ENCODE measurements at places on chromosomes 4 and X.

DNA sequence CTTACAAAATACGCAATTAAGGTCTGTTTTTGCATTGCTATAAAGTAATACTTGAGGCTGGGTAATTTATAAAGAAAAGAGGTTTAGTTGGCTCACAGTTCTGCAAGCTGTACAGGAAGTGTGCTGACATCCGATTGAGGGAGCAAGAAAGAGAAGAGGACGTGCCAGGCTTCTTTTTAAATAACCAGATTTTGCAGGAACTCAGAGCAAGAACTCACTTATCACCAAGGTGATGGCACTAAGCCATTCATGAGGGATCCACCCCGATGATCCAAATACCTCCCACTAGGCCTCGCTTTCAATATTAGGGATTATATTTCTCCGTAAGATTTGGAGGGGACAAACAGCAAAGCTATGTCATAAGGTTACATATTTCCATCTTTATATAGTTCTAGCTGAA, 456.7 kb downstream of the GLUD2 start:
- DNase-seq = no peak

- DNase-seq = no peak
Observed at GRCh38 chrX:102832661-102833060, 104.4 kb upstream of the RAB40AL start.

DNA sequence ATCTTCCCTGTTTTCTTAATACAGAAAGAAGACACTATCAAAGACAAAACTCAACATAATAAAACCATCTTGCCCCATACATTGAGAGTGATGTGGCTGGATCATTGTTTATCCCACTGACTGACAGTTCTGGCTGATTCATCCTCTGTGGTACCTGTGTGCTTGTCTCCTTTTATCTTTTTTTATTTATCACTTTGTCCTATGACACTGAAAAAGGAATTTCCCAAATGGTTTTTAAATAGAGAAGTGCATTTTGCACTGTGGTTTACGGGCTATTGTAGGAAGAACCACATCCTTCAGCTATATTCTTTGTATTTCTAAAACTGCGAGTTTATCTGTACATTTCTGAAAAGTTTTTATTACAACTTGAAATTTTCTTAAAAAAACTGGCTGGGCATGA, 15.0 kb downstream of the TTC29 start:
- no peak for DNase-seq

- no peak for DNase-seq
Observed at GRCh38 chr4:104969394-104970082, 177.1 kb upstream of the TET2 start.

GRCh38 chr4:124025428-124025827, 628.8 kb downstream of the SPRY1 start:
- no peak for DNase-seq

DNA sequence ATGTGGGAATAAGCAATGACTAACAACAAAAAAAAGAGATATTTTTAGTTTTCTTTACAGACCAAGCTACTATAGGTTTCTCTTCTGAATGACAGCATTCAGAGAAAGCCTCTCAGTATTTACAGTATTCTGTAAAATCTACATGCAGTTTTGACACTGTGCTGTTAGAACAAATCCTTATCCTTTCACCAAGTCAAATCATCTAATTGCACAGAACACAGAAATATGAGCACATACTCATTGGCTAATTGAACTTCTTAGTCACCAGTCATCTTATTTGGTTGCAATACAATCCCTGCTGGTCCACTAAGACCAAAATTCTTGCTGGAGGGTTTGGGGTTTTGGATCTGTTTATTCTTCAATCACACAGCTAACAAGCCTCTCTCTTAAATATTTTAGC, 5.7 kb downstream of the ACOT9 start:
- DNase-seq = no peak

GRCh38 chr4:188941524-188942119, 802.4 kb downstream of the TRIML1 start:
- no peak for DNase-seq

GRCh38 chrX:134752558-134752957, 94.3 kb upstream of the PLAC1 start:
- DNase-seq = no peak

DNA sequence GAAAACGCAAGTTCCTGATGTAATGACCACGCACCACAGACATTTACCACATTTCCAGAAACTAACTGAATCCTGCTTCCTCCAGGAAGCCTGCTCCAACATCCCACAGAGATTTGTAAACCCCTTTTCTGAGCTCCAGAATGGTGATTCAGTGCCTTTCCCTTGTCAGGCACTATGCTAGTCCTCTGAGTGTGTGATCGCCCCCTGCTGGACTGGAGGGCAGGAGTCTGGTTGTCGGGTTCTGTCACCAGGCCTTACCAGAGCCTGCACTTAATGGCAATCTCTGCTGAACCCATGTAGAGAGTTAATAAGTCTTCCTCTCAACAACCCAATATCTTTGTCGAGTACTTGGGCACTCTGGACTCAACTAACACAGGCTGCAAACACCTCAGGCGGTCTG, 14.5 kb upstream of the KDM5C start:
- peak; percentile 44 for DNase-seq

- no peak for DNase-seq
Observed at GRCh38 chrX:48806081-48806480, 4.2 kb downstream of the HDAC6 start.

DNA sequence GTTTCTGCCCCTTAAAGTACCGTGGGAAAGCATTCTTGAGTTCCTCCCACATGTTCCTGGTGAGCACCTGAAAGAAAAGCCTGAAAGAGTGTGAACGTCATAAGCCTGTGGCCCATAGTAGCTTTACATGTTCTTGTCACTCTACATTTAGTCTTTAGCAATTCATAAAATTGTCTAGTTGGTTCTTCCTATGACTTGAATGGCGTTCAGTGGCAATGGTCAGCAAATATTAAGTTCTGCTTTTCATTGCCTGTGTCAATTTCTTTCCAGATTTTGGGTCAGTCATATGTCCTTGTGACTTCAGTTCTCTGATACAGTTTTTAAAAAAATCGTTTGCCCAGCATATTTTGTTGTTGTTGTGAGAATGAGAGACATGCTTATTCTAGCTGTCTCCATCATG, 650.0 kb upstream of the BOD1L1 start:
- no peak for DNase-seq

DNA sequence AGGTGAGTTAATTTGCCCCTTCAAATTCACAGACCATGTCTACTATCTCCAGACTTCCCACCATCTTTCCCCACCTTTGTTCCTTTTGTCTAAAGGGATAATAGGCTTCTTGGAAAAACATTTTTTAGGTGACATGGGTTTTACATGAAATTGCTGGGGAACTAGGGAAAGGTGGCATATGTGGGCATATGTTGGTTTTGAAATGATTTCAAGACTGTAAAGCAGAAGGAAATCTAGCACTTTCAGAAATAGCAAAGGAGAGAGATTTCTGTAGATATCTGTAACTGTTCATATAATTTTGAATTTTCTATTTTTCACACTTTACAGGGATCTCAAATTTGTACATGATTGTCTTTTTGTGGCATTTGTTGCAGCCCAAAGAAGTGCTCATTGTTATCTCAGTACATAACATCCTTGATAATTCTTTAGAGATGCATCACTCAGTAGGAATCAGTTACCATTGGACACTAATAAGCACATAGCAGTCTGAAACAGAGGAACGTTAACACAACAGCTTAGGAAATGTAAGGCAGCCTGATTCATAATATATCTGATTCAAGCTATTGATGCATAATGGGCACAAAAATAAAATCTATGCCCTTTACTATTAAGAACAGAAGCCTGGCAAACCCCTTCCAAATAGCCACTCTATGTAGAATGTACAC, 659.7 kb downstream of the CENPC start:
- DNase-seq = no peak

- DNase-seq = no peak
Observed at GRCh38 chr4:48603366-48604003, 113.4 kb downstream of the ZAR1 start.

- no peak for DNase-seq
Observed at GRCh38 chr4:144574000-144574399, 72.0 kb upstream of the HHIP start.

DNA sequence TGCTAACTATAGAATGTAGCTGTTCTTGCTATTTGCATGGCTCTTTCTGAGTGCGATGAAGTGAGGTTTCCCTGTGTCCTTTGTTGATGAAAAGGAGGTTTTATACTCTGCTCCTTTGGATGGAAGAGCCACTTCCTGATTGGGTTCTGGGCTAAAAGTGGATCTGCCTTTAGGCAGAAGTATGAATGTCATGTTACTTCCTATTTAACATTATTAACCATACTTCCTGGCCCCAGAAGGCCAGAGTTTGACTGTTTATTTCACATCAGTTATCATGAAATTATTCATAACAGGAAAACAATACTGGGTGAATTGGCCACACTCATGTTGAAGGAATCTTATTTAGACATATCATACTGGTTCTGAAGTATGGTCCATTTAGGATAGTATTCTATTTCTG, 386.2 kb downstream of the PCDH7 start:
- no peak for DNase-seq

- DNase-seq = no peak
Observed at GRCh38 chr4:176186671-176187395, 8.6 kb downstream of the SPATA4 start.

- DNase-seq = no peak
Observed at GRCh38 chrX:118038614-118039365, 77.8 kb downstream of the KLHL13 start.

DNA sequence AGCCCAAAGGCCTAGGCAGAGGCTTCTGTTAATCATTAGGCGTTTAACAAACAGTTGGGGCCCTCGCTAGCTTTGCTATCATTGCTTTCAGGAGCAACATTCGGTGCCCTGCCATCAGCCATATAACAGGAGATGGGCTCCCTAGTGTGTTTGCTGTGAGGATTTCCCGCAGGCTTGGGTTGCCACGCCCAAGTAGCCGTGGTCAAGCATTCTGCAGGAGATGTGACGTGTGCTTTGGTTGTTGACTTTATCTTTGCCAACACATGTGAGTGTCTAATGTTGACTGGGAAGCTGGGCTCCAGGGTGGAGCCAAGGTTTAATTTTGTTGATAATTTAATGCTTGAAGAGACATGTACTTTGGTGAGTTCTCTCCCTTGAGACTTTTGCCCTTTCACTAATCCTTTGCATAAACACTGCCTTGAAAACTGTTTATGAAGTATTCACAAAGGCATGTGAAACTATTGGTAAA, 184.6 kb upstream of the KIT start:
- no peak for DNase-seq

DNA sequence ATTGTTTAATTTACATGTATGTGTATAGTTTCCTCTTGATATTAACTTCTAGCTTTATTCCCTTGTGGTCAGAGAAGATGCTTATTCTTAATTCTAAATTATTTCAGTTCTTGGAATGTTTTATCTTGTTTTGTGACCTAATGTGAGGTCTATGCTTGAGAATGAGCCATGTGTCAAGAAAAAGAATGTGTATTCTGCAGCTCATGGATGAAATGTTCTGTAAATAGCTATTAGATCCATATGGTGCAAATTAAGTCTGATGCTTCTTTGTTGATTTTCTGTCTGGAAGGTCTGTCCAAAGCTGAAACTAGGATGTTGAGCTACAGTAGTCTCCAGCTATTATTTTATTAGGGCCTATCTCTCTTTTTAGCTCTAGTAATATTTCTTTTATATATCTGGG, 187.3 kb upstream of the RASGEF1B start:
- no peak for DNase-seq

- DNase-seq = no peak
Observed at GRCh38 chrX:134908356-134908755, 82.4 kb upstream of the SMIM10 start.

DNA sequence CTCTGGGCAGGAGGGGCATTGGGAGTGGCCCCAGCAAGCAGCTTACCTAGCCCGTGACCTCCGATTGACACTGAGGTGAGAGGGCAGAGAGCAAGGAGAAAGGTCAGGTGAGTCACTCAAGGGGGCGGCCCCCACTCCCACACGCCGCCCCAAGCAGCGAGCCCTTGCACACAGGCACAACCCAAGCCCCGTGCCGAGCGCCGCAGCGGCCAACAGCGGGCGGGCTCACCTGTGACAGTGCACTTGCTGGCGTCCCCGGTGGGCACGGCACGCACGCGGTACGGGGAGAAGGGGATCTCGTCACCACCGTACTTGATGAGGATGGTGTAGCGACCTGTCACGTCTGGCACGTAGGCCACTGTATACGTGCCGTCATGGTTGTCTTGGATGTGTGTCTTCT, 17.2 kb downstream of the FLNA start:
- DNase-seq = no peak

GRCh38 chr4:118350961-118351360, 1.8 kb downstream of the PRSS12 start:
- DNase-seq = no peak

DNA sequence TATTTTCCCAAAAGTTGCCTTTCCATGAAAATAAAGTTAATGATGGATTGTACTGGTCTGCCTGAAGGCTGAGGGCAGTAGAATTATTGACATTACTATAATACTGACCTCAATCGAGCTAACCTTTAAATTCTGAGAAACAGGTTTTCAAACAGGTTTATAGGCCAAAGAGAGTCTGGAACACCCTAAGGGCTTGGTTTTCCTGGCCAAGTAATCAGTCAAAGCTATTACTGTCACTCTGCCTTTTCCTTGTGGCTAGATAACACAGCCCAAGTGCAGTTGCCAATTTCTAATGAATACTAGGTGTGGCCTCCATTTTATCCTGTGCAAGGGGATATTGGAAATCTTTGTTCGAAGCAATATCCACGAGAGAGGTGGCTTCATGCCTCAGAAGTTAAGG, 75.2 kb downstream of the INTS12 start:
- DNase-seq = no peak

DNA sequence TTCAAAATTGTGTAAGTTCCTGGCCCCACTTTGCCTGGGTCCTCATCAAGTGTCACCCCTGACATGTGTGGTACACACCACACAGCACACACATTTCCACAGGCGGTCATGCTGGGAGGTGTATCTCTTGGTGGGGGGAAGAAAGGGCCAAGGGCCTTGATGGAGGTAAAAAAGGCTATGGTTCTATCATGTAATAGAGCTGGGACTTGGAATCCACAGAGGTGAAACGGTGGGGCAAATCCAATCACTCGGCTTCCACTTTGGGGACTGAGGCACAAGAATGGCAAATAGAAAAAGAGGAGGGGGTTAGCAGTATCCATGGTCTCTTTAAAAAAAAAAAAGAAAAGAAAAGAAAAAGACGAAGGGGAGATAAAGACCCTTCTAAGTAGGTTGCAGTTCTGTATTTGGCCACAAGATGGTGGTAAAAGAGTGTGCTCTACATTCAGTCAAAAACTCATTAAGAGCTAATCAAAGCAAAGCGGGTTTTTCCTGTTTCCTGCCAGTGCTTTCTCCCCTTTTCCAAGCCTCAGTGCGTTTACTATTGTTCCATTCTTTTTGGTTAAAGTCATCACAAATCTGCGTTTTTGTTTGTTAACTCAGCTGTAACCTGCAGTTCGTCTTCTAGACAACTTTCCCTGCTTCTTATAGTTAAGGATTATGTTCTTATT, 37.0 kb upstream of the ATP6AP2 start:
- no peak for DNase-seq

DNA sequence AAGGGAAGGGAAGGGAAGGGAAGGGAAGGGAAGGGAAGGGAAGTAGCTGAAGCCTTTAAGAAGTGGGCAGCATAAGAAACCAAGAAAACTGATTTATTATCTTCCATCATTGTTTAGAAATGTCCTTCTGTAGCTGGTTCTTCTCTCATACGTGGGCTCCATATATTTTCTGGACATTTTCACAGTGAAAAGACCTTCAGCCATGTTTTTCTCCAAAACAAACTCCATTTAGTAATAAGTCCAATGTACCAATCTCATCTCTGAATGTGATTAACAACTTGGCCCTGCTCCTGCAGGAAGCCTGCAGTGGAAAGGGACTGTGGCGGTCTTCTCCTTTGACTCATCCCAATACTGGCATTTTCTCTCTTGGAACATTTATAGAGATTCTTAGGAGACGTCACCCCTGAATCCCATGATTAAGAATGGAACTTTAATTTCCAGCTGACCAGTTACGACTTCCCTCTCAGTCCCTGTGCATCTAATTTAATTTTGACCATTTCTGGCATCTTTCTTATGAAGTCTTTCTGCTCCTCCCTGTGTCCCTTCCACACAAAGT, 96.6 kb upstream of the GUCY1A1 start:
- no peak for DNase-seq

Data from activated T-cell treated with anti-CD3 and anti-CD28 coated beads for 48 hours (primary cell).